ENCODE measurements at places on chromosomes 12 and 14. TPM values are rescaled to one million over a fixed set of nuclear protein-coding genes. Genes with fewer than 3 reads are reported as not detected.

GLIPR1L2 gene
- 5.2 TPM for total RNA-seq

PLEKHG3 gene
- total RNA-seq, result 32.1 TPM

CMKLR1 gene
- total RNA-seq, result 7.2 TPM

SLCO1B1 gene
- total RNA-seq, result not detected

TTC9 gene
- total RNA-seq, result 15.8 TPM

TEX22 gene
- total RNA-seq, result 0.20 TPM

IRAK3 gene
- 5.3 TPM for total RNA-seq

KLRG1 gene
- total RNA-seq, result 4.5 TPM

OAS1 gene
- total RNA-seq, result 14.0 TPM

NGDN gene
- 47.4 TPM for total RNA-seq

KRT82 gene
- total RNA-seq, result not detected

RASAL1 gene
- total RNA-seq, result 0.72 TPM

NTF3 gene
- 1.4 TPM for total RNA-seq

NT5DC3 gene
- 13.9 TPM for total RNA-seq

CLEC2B gene
- 13.7 TPM for total RNA-seq
